ENCODE measurements at places on chromosomes 13 and 19. TPM values are rescaled to one million over a fixed set of nuclear protein-coding genes. Genes with fewer than 3 reads are reported as not detected.

- no peak for DNase-seq
Observed at GRCh38 chr19:48989701-48990291, 3.3 kb downstream of the GYS1 start.

DNA sequence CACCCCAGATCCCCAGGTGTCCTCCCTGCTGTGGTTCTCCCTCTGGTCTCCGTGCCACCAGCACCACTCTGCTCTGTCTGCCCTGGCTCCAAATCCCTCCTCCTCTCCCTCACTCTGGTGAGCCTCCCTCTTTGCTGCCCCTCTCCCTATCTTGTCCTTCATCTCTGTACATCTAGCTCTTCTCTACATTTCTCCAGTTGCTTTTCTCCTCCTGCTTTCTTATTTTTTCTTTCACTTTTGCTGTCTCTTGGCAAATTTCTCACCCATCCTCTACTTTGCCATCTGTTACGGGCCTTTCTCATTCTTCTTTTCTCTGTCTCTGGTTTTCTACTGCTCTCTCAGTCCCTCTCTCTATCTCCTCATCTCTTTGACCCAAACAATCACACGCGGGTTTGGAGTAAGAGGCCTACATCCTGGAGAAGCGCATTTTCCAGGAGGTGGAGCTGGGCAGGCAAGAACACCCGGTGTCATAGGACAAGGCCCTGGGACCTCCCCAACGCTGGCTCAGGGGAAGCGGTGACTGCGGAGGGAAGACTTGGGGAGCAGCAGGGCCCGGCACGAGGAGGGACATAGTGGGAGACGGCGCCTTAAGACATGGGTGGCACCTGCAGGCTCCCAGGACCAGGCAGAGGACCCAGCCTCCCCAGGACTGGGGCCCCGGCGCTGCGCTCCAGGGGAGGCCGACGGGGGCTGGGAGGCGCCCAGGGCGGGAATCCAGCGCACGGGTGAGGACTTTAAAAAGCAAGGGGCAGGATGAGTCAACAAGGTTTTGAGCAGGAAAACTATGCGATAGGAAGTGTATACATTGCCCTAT, 9.9 kb downstream of the ZNF611 start:
- no peak for DNase-seq

DNA sequence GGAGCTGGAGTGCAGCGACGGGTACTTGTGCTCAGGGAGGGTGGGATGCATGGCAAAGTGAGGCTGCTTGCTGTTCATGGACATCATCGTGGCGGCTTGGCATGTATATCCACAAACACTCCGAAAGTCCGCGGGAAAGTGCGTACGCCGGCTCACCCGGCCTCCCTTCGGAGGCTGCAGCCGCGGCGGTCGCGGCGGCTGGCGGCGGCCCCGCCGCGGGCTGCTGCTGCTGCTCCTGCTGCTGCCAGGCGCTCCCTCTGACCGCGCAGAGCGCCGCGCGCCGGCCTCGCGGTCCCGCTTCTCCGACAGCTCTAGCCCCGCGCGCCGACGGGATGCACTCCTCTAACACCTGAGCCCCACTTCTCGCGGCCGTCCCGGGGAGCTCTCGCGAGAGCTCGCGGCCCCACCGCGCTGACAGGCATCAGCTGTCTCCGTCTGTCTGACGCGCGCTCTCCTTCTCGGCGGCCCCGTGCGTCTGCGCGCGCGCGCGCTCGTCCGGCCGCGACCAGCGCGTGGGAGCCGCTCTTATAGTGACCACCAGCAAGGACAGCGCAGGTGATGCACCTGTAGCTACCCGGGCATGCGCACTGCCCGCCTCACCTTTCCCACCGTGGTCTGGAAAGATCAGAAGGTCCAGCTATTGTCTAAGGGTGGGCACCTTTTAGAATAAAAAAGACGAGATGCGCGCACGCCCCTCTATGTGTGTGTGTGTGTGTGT, at the start of gene POU4F1:
Gene POU4F1, minus strand, starts transcription at position 313 of the 718 bp plus-strand sequence. Its CDS starts 226 bp downstream, at position 87.
- no peak for DNase-seq

DNA sequence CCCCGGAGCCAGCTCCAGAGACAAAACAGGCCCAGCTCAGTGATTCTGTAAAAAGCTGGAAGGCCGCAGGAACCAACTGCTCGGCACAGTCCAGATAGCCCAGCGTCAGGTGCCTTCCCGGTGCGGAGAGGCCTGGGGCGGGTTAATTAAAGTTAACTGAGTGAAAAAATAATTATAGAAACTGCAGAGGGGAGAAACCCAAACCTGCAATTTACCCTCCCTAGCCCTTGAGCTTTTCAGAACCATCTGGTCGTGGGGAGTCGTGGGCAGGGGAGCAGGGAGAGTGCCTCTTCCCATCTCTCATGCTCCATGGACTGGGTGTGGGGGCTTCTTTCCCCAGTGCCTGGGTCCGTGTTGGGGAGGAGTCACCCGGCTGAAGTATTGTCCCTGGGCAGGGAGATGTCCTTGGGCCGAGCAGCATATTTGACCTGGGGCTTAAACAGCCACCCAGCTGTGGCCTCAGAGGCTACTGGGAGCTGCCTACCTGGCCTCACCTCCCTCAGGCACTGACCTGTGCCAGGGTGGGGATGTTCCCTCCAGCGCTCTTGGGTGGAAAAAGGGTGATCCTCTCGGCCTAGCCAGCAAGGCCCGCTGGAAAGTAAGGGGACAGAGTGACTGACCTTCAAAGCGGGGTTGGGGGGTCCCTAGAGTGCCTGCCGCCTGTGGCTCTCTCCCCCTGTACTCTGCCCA, 65.9 kb downstream of the CHST8 start:
- no peak for DNase-seq

DNA sequence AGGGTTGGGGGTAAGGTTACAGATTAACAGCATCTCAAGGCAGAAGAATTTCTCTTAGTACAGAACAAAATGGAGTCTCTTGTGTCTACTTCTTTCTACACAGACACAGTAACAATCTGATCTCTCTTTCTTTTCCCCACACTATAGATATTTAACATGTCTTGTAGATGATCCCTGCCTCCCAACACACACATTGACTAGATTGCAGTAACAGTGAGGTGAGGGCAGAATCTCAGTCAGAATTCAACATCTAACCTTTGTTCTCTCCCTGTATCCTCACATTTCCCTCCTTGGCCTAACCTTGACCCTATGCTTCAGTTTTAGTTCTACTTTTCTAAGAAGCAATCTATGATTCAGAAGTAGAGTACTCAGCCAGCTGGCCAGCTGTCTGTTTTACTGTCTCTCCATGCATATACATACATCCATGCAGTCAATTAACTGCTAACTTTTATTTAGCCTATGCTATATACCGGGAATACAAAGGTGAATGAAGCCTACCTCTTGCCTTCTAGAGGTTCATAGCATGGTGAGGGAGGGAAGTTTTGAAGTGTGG, 18.1 kb downstream of the DNAJC15 start:
- DNase-seq = no peak

DNA sequence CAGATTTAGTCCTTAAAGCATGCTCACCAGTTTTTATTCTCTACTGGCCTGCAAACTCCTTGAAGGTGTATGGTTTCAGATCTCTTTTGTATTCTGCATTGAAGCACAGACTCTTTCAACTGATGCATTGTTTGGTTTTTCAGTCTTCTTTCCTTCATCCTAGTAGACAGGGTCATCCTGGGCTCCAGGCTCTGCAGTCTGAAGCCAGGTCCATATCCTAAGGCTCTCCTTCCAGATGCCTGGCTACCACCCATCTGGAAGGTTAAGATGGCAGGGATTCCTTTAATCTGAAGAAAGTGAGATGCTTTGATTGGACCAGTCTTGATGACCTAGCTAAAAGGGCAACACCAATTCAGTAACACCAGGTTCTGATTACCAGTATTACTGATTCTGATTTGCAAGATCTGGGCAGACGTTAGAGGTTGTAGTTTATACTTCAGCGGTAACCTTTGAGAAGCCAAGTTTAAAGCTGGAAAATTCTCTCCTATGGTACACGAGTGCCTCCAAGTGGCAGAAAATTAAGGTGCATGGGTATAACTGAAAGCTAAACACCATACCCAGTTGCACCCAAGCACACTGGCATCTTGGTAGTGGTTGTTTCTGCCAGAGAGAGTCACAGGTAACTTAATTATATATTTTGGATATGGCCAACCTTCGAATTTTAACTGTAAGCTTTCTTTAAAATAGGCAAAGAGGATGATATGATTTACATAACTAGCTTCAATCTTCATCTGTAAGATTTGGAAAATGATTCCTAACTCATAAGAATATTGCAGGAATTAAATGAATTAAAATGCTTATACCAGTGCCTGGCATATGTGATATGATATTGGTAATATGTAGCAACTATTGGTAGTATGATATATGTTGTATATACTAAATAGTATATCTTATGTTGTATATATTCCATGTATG, 1651.9 kb upstream of the MIR17HG start:
- DNase-seq = no peak

- DNase-seq = no peak
Observed at GRCh38 chr19:29789007-29789406, 22.8 kb upstream of the CCNE1 start.

- peak; percentile 66 for DNase-seq
Observed at GRCh38 chr19:53908106-53908934, 758 bp upstream of the CACNG7 start.

DNA sequence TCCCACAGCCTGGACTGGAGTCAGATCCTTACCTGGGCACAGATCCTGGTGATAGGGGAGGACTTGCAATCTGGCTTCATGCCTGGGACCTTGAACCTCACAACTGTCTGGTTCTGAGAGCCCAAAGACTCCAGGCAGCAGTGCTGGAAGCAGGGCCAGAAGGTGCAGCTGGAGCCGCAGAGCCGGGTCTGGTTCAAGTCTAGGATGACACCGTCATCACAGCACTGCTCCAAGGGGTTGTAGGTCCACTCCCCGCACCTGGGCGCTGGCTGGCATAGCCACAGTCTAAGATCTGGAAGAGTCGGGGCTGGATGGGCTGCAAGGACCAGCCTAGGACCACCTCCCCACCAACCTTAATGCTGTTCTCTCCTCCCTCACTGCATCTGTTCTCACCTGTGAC, 677 bp downstream of the IGFL4 start:
- DNase-seq = no peak

- no peak for DNase-seq
Observed at GRCh38 chr13:28464861-28465460, 30.0 kb downstream of the FLT1 start.

- DNase-seq = no peak
Observed at GRCh38 chr19:50482916-50483315, 6.3 kb upstream of the GARIN5A start.

The HS6ST3 gene
- not detected for total RNA-seq

The PSG2 gene
- total RNA-seq = 5.2 TPM

The ZNF814 gene
- 9.3 TPM for total RNA-seq

The KATNAL1 gene
- total RNA-seq = 35.4 TPM

The CNMD gene
- total RNA-seq = not detected

The SNRPD2 gene
- 191 TPM for total RNA-seq

The ZNF682 gene
- 0.86 TPM for total RNA-seq

The TINCR gene
- total RNA-seq = not detected

The IZUMO2 gene
- not detected for total RNA-seq
